Midbrain (tissue), 1 donor: ENCODE measurements at places on chromosomes 4 and X.

- DNase-seq: no peak
These were observed 155.5 kb upstream of the PRDX4 start for GRCh38 chrX:23511793-23512192.

DNA sequence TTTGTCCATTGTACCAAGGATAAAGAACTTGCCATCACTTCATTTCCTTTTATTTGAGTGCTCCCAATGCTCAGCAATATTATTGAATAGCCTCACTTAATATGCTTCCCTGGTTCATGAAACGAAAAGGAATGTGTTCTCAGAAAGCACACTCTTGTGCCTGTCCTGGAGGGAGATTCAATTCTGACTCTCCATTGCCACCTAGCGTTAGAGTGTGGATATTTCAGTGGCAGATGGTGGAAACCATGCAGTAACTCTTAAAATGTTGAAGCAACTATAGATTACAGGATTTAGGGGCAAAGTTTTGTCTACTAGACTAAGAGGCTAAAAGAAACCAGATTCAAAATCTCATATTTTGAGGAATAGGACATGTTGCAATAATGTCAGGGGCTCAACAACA, 36.0 kb downstream of the GAB3 start:
- DNase-seq: peak; percentile 74

- no peak for DNase-seq
These were observed 197.6 kb upstream of the FAM9B start for GRCh38 chrX:9231491-9231890.

GRCh38 chr4:144820011-144820727, 174.2 kb downstream of the HHIP start:
- no peak for DNase-seq

DNA sequence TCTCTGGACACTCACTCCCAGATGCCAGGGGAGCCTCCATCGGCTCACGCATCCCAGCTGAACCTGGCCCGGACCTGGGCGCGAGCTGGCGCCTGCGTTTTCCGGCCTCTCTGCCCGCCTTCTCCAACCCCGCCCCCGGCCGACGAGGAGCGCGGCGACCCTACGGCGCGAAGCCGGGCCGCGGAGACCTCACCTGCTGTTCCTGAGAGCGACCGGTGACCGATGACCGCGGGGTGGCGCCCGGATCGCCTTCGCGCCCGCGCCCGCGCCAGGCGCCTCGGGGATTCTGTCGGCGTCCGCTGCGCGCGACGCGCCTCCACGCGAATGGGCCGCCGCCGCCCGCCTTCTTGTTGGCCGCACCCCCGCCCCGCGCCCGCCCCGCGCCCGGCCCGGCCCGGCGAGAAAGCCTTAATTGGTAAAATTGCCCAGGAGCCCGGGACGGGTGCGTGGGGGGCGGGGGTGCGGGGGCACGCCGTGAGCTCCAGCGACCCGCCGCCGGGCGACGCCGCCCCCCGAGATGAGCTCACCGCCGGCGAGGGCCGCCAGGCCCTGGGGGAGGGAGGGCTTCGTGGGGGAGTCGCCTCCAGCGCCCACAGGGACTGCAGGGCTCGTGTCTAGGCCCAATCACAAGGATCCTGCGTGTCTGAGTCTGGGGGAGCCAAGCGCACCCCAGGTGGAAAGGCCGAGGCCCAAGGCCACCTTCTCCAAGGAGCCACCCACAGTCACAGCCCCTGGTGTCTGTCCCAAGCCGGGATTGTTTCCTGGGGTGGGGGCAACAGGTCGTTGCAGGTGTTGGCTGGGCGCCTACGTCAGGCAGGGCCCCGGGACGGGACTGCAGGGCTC, at the start of gene FLNA:
TSS of gene FLNA (minus strand) at position 322 of the 843 bp plus-strand sequence. CDS start 3,389 bp downstream, outside the sequence.
- DNase-seq: no peak

DNA sequence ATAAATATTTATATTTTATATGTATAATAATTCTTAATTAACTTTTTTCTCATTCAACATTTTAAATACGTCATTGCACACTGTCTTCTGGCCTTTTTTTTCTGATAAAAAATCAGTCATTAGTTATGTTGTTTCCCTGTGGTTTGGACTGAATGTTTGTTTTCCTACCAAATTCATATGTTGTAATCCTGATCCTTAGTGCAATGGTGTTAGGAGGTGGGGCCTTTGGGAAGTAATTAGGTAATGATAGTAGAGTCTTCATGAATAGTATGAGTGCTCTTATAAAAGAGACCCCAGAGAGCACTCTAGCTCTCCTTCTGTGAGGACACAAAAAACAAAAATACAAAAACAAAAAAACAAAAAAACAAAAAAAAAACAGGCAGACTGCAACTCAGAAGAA, 117.2 kb downstream of the GASK1B start:
- DNase-seq: no peak

GRCh38 chr4:122978109-122978508, 55.7 kb upstream of the NUDT6 start:
- DNase-seq: no peak
